ENCODE measurements at places on chromosomes 13 and 19.
A peak's percentile ranks its signal among the peaks of the same experiment; 100 is the strongest.

GRCh38 chr19:47377208-47377701 lies 28.1 kb downstream of the DHX34 start:
- no peak for DNase-seq

- DNase-seq, result no peak
Measured at GRCh38 chr13:98721825-98722510, 30.5 kb downstream of the SLC15A1 start.

- no peak for DNase-seq
Measured at GRCh38 chr19:2070436-2070827, 19.4 kb upstream of the MKNK2 start.

GRCh38 chr19:45404557-45405434 lies at the start of gene PPP1R13L:
Gene PPP1R13L (minus strand): TSS chr19:45405069. CDS start chr19:45398318, 6,751 bp downstream.
- peak; percentile 73 for DNase-seq

- DNase-seq, result no peak
Measured at GRCh38 chr19:6713773-6714692, 6.4 kb downstream of the C3 start.

GRCh38 chr19:41189425-41190065 lies 3.5 kb upstream of the CYP2S1 start:
- DNase-seq, result no peak

DNA sequence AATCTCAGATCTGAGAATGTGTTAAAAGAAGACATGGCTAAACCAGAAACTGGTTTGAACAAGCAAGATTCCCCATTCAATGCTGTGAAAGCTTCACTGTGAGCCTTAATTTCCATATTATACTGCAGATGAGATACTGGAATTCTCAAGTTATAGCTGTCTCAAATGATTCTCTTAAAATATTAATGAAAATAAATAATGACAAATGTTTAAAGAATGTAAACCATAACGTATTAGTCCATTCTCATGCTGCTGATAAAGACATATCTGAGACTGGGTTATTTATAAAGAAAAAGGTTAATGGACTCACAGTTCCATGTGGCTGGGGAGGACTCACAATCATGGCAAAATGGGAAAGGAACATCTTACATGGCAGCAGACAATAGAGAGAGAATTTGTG lies 667.8 kb downstream of the SLITRK1 start:
- DNase-seq, result no peak

DNA sequence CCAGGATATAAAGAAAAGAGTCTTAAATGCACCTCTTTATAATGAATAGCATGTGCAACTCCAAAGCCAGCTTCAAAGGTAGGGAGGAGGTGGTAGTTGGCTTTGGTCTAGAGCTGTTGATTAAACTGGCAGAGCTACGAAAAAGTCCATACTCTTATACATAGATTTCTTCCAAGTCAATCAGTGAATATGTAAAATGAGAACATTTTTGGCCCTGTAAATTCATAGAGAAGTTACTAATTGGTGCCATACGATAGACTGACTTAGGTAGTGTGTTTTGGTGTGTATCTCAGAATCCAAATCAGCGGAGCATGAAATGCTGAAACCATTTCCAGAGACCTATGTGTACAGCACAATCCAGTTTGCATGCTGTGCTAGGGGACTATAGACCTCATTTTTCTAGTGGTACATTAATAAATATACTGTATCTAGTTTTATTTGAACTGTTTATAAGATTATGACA lies 17.1 kb upstream of the DPY19L3 start:
- no peak for DNase-seq

DNA sequence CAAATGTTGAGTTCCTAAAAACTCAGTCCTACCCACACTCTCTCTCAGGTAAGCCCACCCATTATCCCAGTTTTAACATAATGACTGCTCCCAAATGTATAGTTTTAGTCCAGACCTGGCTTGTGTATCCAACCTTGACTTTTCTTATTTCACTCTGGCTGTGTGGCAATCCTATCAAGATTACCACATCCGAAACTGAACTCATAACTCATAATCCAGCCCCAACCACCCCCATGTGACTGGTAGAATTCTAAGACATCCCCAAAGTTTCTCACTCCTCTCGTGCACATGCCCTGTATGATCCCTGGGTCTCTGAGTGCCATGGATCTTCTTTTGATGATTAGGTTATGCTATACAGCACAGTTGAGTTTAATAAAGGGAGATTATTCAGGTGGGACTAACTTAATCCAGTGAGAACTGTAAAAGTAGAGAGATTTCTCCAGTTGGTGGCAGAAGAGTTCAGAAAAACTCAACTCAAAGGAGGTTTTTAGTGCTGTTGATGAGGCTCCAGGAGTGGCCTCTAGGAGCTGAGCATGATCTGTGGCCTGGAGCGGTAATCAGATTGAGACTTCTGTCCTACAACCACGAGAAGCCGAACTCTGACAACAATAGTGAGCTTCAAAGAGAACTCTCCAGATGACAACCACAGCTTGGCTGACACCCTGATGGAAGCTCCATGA lies 413.4 kb downstream of the ZNF536 start:
- no peak for DNase-seq

GRCh38 chr13:106475852-106476251 lies 59.6 kb downstream of the EFNB2 start:
- DNase-seq, result no peak

DNA sequence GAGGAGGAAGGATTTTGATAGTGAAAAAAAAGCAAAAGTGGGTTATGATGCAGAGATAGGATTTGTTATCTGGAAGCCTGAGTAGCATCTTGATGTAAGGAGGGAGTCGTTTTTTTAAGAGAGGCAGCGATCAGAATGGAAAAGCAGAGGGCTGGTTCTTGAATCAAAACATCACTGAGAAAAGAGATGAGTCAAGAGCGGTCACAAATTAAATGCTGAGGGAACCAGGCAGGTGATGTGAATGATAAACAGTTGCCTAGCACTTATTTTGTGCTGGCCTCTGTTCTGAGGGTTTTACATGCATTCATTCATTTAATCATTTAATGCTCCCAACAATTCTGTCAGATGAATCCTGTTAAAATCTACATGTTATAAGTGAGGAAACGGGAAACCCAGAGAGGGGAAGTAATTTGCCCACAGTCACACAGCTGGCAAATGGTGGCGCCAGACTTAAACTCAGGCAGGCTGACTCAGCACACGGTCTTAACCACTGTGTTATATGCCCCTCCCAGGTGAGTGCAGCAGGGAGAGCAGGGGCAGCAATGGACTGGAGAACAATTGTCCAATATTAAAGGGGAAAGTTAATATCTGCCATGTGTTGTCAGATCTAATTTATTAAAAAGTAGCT lies 21.4 kb downstream of the SIGLECL1 start:
- no peak for DNase-seq

DNA sequence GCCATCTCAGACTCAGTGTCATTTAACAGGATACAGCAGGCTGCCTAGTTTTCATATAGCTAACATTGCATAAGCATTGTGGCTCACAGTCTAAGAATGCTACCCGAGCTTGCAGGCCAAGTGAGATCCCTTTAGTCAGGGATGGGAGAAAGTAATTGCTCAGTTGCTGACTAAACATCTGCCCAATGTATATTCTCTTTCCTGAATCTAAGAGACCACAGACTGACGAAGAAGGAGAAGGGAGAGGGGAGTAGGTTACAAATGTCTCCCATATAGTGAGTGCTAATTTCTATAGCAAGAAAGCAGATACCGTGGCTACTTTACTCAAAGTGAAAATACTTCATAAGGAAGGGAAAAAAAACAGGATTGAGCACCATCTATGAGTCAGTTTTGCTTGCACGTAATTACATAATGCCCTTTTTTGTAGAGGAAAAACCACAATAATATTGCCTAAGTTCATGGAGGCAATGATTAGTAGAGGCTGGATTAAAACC lies 453.9 kb downstream of the COG6 start:
- peak; percentile 13 for DNase-seq

- DNase-seq, result no peak
Measured at GRCh38 chr19:36059180-36059910, 4.6 kb downstream of the WDR62 start.

- DNase-seq, result no peak
Measured at GRCh38 chr19:40084948-40085347, 5.8 kb downstream of the ZNF780A start.

- no peak for DNase-seq
Measured at GRCh38 chr19:50419022-50419579, 363 bp downstream of the SPIB start.

DNA sequence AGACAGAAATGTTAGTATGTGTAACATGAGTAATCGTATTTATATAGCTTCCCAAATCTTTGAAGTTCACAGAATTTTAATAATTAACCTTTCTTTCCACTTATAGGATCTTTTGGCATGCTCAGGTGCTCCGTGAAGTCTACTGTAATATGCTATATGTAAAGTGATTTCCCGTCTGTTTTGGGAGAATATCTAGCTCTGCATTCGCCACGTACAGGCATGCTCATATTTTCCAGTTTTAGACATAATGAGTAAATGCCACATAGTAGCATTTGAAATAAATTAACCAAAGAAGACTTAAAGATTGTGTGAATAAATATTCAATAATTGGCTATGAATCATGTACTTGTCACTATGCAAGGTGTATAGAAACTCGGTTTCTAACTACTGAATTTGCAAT lies 189.0 kb upstream of the CSNK1A1L start:
- DNase-seq, result no peak

- DNase-seq, result peak; percentile 62
Measured at GRCh38 chr19:41795031-41795461, 1.3 kb upstream of the CEACAM3 start.

GRCh38 chr19:31066385-31066784 lies 282.9 kb downstream of the TSHZ3 start:
- DNase-seq, result no peak

- DNase-seq, result no peak
Measured at GRCh38 chr19:49128545-49129237, 9.3 kb downstream of the PPFIA3 start.

DNA sequence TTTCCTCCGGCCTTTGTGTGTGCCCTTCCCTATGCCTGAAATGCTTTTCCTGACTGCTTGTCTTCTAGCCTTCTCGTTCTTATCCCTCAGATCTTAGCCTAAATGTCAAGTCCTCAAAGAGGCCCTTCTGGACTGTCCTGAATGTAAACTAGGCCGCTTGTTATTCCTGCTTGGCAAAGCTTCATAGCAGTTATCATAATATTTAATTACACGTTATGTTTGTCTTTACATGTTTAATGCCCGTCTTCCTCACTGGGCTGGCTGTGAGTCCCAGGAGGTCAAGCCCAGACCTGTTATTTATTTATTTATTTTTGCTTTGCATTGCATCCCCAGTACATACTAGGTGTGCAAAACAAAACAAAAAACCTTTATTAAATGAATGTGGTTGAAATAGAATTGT lies 62.7 kb downstream of the SIPA1L3 start:
- no peak for DNase-seq

- peak; percentile 59 for DNase-seq
Measured at GRCh38 chr19:17289489-17289888, 7.8 kb downstream of the ANKLE1 start.

DNA sequence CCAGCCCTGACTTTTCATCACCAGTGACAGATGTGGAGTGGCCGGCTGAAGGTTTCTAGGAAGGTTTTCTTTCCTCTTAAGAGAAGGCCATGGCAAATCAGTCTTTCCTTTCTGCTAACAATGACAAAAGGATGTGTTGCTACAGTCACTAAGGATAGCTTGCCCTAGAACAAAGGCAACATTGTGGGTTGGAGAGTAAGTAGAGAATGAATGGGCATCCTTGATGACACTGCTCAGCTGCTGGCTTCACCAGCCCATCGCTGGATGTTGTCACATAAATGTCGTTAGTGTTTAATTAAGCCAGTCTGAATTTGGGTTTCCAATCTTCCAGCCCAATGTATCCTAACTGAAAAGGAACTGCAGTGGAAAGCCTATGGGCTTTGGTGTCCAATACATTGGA lies 168.4 kb downstream of the ZIC5 start:
- no peak for DNase-seq

- DNase-seq, result no peak
Measured at GRCh38 chr13:27783111-27783510, 9.2 kb upstream of the GSX1 start.

- peak; percentile 37 for DNase-seq
Measured at GRCh38 chr13:98447881-98448641, 128.8 kb downstream of the STK24 start.
